ENCODE measurements at places on chromosomes 16 and 17.

- no peak for DNase-seq
Measured at GRCh38 chr16:22018559-22018958, 10.6 kb downstream of the MOSMO start.

DNA sequence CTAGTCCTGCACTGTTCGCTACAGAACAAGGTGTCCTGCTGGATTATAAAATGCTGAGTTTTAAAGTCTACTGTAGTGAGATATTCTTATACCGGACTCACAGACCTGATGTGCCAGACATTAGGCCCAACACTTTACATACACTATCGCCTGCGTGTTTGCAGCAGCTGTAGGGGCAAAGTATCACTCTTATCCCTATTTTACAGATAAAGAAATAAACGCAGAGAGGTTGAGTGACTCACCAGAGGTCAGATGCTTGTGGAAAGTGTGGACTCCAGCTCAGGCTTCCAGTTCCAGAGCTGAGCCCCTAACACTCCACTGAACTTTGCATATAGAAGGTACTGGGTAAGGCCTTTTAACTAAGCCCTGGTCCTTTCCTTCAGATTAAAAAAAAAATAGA lies 47.4 kb downstream of the PLXDC1 start:
- DNase-seq = no peak

DNA sequence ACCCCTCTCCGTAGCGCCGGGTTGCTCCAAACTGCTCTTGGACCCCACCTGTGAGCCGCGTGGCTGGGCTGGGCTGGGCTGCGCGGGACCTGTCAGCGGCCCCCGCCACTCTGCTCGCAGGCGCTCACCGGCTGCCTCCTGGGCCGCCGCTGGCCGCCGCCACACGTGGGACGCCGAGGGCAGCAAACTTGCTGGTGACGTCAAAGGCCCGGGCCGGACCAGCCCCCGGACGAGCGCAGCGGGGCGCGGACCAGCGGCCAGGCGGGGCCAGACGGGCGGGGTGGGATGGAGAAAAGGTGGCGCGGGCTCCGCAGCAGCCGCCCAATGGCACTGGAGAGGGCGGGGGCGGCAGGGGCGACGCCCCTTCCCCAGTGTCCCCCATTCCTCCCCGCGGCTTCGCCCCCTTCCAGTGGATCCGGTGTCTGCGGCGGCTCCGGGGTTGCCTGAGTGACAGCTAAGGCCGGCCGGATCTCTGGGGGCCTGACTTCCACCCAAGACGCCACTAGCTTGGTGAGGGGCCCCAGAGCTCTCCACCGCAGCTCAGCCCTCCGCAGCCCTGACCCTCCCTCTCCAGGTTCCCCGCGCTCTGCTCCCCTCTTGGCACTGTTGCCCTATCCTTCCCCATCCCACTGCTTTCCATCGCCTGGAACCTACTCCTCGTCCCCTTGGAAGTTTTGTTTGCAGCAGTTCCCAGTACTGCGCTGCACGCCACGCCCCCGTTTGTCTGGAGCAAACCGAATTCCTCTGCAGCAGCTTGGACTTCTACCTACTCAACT lies at the start of gene HS3ST3A1:
HS3ST3A1 (minus strand) TSS at position 154 of the 776 bp plus-strand sequence. CDS start 800 bp downstream, outside the sequence.
- DNase-seq = peak; percentile 50

DNA sequence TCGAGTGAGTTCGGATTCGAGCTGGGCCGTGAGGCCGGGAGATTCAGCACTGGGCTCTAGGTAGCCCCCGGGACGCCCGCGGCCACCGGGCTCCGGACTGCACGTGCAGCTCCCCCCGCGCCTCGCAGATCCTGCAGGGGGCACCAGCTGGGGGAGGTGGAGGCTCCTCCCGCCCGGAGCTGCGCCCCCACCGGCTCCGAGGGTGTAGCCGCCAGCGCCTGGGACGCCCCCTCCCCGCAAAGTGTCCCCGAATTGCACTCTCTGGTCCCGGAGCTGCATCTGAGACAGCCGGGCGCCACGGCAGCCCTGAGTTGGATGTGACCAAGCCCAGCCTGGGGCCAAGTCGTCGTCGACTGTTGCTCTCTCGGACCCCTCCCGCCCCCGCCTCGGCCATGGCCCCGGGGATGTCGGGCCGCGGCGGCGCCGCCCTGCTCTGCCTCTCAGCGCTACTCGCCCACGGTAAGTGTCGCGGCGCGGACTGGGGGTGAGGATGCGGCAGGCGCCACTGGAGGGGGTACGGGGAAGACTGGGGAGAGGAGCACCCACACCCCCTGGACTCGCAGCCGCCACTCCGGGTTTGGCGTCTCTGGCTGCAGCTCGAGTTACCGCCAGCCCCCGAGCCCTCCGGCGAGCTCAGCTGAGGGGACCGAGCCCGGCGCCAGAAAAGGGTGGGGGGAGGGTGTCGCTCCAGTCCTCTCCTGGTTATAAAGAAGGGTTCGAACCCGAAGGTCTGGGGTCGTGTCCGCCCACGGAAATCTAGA lies 1.5 kb downstream of the TMEM132E start:
- no peak for DNase-seq

DNA sequence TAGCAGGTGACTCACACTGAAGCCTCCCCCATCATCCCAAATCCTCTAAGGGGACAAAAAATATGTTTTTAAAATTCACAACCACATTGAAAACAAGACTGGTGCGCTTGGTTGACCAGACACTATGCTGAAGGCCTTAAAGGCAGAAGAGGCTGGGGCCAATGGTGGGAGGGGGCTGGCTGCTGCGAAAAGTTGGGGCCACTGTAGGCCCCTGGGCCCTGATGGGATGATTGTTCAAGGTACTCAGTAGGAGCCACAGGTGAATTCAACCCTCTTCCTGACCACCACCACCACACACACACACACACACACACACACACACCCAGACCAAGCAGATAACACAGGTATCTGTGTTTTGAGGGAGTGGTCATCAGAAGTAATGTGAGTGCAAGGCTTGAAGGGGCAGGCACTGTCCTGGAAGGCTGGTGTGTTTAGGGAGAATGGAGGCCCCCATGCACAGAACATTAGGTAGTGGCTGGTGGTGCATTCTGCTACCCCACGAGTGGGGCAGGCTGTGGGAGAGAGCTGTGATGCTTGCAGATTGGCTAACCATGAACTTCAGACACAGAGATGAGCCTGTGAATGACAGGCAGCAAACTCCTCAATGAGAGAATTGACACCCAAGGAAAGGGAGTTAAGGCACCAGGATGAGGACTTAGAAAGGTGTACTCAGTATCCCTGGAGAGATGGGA lies 55.0 kb downstream of the NT5M start:
- DNase-seq = no peak

GRCh38 chr16:30053376-30054015 lies 12.1 kb upstream of the ALDOA start:
- DNase-seq = no peak

- no peak for DNase-seq
Measured at GRCh38 chr16:15644267-15644961, 1.5 kb upstream of the MARF1 start.

DNA sequence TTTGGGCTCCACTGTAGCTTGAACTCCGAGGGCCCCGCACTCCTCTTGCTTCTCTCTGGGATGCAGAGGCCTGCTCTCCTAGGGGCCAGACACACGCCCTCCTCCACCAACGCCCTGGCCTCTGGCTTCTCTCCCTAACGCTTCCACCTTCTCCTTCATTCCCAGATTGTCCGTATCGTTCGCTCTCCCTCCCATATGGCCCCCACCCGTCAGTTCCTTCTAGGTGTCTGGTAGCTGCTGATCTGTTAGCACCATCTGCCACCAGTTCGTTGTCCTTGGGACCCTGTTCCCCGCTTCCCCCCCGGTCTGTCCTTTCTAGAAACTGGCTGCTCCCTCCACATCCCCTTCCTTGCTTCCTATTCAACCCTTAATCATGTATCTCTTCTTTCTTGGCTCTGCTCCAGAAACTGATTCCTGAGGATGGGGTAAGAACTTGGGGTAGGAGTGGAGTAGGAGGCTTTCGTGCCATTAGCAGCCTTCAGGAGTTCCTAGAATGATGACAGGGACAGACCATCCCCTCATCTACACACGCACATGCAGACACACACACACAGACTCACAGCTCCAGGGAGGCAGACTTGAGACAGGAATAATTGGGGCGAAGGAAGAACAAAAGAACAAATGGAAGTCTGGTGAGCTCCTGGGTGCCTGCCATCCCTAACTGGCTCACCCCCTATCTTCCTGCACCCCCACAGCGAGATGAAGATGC lies 4.3 kb downstream of the ATP1B2 start:
- no peak for DNase-seq

DNA sequence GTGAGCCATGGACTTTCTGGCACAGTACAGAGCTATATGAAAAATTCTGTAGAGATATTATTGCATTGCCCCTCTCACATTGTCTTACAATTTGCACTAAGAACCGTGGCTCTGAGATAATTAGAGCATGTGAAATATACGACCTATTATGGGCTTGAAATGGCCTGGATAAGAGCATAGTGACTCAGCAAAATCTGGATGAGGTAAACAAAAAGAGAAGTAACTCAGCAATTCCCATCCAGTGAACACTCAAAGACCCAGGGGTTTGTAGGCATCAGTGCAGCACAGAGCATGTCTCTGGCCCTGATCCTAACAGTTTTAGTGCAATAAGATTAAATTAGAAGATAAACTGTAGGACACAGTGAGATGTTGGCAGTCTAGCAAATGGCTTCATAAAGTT lies 317.2 kb upstream of the MYOCD start:
- DNase-seq = no peak

GRCh38 chr16:51500306-51500705 lies 349.2 kb upstream of the SALL1 start:
- no peak for DNase-seq

DNA sequence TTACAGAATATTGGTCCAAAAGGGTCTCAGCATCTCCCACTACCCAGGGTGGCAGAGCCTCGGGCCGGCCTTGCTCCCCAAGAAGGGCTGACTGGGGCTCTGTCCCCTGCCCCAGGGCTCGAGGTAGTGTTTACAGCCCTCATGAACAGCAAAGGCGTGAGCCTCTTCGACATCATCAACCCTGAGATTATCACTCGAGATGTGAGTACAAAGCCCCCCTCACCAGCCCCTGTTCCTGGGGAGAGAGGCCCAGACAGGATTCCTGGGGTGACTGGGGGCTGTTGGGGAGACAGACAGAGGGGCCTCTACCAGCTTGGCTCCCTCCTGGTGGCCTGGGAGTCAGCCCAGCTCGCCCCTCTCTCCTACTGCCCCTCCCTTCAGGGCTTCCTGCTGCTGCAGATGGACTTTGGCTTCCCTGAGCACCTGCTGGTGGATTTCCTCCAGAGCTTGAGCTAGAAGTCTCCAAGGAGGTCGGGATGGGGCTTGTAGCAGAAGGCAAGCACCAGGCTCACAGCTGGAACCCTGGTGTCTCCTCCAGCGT lies 6.1 kb upstream of the NLRC5 start:
- peak; percentile 78 for DNase-seq

DNA sequence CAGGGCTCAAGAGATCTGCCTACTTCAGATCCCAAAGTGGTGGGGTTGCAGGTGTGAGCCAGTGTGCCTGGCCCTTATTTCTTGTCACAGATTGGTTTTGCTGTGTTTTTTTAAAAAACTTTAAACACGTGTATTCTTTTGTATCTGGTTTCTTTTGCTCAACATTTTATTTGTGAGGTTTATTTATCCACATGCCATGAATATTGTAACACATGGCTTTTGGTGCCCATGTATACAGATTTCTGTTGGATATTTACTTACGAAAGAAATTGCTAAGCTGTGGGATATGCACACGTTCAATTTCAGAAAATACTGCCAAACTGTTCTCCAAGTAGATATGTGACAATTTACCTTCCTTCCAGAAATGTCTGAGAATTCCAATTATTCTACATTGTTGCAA lies 18.7 kb upstream of the IL34 start:
- DNase-seq = no peak

- DNase-seq = no peak
Measured at GRCh38 chr16:56068314-56068713, 123.0 kb upstream of the GNAO1 start.

GRCh38 chr17:20089756-20090547 lies 80.8 kb downstream of the SPECC1 start:
- DNase-seq = no peak

- DNase-seq = no peak
Measured at GRCh38 chr17:8237175-8237574, 10.7 kb downstream of the CTC1 start.

- DNase-seq = no peak
Measured at GRCh38 chr16:4338125-4338582, 13.0 kb downstream of the PAM16 start.

DNA sequence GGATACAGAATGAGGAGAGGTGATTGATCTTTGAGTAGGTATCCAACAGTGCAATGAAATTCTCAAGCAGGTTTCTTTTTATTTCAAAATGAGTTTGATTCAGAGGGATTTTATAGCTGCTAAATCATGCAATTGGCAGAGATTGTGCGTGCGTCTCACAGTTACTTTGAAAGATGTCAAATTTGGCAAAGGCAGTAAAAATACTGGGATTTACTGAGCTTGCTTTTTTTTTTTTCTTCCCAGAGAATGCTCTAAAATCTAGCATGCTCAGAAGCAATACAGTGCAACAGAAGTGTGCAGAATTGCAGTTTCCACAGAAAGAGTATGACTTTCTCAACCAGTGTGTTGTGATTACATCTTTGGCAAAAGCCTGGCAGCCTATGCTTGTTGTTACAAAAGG lies 410.7 kb upstream of the GOT2 start:
- DNase-seq = no peak

DNA sequence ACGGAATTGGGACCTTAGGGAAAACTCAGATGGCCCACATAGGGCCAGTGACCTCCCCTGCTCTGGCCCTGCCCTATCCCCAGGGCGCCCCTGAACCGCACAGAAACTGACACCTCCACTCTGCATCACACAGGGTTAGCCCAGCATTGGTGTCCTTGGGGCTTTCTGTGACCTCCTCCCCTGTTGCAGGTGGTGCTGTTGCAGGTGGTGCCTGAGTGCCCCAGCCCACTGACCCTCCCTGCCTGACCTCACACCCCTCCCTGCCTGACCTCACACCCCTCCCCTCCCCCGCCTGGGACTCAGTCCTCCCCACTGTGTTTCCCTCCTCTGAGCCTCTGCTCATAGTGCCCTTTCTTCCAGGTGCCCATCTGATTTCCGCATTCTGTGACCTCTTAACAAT lies 21.4 kb downstream of the TNFRSF13B start:
- no peak for DNase-seq

- DNase-seq = peak; percentile 76
Measured at GRCh38 chr17:1713878-1714426, 3.8 kb upstream of the TLCD2 start.

DNA sequence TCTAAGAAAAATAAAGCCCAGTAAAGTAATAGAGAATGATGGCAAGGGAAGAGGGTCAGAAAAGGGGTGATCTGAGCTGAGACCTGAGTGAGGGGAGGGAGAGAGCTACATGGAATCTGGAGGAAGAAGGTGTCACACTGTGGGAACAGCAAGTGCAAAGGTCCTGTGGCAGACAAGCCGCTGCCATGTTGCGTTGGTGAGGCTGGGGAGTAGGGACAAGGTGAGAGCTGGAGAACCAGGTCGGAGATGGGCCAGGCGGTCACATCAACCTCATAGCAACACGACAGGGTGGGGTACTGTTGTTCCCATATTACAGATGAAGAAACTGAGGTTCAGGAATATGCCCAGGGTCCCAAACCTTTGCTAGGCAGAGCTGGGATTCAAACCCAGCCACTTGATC lies 16.6 kb upstream of the CALB2 start:
- DNase-seq = no peak

- no peak for DNase-seq
Measured at GRCh38 chr17:13995856-13996271, 73.4 kb upstream of the COX10 start.

All from mucosa of descending colon (tissue), 3 donors.